ENCODE measurements at places on chromosomes 2 and 18.

- no peak for DNase-seq
Observed at GRCh38 chr2:234459401-234460009, 37.4 kb downstream of the ARL4C start.

- no peak for DNase-seq
Observed at GRCh38 chr18:46868169-46868921, 49.0 kb downstream of the PIAS2 start.

DNA sequence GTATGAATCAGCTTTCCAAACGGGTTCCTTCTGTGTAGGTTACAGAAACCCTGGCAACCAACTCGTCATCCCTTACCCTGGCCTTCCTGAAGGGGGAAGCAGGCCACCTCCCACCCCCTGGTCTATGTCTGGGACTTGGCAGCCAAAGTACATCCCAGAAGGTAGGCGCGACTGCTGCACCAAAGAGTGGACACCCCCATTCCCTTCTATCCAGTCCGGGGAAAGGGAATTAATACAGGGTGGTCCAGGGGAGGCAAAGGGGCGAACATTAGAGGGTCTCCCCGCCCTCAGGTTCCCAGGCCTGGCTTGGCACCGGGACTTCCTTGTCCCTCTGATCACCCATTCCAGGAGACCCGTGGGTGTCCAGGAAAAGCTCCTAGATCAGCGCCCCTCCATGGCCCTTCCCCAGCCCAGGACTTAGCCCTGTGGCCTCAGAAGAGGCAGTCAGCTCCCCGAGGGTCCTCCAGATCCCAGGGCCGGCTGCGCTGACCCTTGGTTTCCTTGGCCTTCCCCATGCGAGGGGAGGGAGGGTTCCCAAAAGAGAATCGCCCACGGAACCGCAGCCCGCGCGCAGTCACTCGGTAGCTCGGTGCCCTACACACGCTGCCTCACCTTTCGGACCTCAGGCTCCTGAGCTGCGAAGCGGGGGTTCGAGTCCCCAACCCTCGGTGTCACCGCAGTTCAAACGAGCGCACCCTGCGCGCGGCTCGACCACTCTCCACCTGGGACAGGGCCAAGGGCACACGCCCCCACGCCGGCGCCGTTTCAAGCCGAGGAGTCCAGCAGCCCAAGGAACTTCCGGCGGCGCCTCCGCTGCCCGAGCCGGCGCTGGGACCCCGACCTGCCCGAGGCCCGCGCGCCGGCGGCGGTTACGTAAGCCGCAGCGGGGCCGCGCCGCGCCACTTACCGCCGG lies at the start of gene PER2:
Gene PER2, minus strand, starts transcription at position 874 of the 913 bp plus-strand sequence. CDS start 10,674 bp downstream, outside the sequence.
- no peak for DNase-seq

- no peak for DNase-seq
Observed at GRCh38 chr2:228401065-228401912, 219.8 kb upstream of the SPHKAP start.

DNA sequence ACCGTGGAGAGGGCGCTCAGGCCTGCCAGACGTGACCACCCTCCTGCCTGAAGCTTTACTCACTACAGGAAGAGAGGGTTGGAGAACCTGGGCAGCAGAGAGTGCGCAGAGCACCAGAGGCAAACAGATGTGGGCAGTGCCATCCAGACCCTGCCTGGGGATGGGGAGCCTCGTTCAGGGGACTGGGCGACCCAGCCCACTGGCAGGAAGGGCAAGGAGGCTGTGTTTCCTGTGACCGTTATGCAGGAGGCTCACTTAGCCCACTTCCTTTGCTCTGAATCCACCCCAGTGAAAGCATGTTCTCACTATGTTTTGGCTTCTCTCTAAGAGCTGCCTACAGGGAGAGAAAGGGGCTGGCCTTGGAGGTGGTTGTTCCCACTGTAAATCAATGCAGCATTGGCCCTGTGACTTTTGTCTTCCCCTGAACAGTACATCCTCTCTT lies 23.0 kb upstream of the ACKR3 start:
- DNase-seq, result no peak

DNA sequence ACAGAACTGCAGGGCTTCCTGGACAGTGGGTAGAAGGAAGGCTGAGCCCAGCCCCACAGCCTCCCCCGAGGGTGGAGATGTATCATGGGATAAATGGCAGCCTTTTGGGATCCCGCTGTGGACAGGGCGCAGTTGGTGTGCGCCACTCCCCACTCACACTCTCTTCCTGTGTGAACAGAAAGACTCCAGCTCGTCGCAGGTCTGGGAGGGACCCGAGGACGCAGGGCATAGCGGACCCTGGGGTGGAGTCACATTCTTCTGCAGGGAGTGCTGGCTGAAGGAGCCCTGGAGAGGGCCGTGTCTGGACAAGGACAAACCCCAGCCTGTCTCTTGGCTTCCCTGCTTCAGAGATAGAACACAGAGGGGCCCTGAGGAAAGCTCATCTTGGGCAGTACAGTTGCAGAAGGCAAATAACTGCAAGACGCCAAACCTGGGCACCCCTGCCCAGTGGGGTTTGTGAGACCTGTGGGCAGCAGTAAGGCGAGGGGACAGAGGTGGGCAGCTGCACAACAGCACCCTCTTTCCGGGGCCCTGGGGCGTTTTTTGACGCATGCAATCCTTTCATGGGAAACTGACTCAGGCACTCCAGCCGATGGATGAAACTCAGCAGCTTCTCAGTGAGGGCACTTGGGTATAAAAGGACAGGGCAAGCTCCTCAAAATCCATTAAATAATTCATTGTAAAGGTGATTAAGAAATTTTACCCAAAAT lies 101.9 kb downstream of the USP40 start:
- no peak for DNase-seq

DNA sequence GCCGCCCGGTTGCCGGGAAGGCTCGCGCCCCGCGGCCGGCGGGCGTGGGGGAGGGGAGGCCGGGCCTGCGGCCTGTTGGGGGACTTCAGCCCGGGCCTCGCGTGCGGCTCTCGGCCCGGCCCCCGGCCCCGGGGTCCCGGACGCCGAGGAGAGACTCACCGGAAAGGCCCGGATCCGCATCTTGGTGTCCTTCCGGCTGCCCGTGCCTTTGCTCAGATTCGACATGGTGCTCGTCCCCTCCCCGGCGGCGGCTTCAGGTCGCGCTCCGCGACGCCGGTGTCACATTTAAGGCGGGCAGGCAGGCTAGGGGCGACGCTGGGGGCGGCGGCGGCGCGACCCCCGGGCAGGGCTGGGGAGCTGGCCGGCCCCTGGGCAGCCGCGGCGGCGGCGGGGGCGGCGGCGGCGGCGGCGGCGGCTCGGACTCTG lies 365 bp downstream of the CUL3 start:
- peak; percentile 26 for DNase-seq
